NT2/D1 (cell line): ENCODE measurements at places on chromosomes 3 and 15.

DNA sequence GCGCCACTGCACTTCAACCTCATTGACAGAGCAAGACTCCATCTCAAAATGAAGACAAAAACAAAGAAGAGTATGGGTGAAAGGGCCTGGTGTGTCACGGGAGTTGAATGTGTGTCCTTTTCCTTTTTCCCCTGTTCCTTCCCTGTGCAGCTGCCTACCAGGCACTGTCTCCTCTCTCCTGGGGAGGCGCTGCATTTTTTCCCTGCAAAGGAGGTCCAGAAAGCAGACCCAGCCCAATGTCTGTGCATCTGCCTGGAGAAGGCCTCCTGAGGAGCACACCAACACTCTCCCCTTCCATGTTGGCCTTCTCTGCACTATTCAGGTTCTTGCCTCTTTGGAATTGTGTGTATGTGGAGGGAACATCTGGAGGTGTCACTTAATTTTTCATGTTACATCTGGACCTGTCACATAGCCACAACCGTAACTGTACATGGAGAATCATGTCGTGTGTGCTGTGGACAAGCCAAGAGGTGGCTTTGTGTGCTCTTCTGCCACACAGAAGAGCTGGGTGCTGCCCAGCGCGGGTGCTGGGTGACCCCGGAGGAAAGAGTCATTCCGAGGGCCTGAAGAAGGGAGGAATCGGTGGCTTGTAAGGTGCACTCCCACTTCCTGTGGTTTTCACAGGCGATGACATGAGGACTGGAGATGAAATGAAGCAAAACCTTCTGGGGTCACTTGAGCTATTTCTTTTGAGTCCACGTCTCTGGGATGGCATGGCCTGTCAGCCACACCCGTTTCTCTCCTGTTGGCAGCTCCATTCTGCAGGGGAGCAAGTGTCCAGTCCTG lies 46.5 kb upstream of the CGNL1 start:
- DNase-seq, result no peak

DNA sequence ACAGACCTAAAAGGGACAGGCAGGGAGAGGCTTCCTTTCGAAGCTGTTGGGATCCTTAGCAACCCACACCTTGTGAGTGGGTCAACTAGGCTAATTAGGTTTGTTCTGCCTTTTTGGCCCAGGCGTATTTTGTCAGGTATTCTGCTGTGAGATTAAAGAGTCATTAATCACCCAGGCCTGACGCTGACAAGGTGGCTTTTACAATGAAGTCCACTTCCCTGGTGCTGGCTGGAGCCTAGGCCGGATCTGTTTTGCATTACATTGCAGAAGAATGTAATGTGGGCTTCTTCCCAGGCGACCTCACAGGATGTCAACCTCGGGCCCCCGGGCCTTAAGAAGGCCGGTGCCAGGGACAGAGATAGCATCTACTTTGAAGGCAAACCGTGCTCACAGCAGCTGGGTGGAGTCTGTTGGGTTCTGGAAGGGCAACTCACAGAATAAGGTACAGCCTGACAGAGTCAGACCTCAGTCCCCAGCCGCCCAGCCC lies 76.9 kb downstream of the HES1 start:
- peak; percentile 96 for DNase-seq

- DNase-seq, result no peak
Observed at GRCh38 chr3:130926504-130926903, 32.6 kb downstream of the ATP2C1 start.

- peak; percentile 65 for DNase-seq
Observed at GRCh38 chr3:46892285-46893145, 15.0 kb downstream of the PTH1R start.

DNA sequence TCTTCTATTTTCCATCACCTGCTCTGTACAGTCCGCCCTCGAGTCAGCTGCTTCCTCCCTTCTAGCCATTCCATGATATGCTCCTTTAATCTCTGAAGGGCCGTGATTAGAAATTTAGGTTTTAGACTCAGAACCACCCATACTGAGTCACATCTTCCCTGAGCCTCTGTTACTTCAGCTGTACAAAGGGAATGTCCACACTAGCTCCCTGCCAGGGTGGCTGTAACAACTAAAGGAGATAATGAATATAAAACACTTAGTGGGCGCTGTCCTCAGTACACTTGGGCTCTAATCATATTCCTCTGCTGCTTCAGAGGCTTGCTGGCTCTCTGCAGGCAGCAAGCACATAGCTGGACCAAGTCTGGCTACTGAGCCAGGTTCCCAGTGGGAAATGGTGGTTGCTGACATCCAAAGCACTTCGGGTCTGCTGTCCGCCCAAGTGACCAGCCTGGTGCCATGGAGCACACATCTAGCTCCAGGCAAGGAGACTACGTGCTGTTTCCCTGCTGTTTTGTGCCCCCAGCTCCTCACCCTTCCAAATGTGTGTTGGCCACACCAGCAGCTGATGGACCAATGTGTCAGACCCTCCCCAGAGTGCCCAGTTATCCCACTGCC lies 901 bp upstream of the CHST14 start:
- no peak for DNase-seq

DNA sequence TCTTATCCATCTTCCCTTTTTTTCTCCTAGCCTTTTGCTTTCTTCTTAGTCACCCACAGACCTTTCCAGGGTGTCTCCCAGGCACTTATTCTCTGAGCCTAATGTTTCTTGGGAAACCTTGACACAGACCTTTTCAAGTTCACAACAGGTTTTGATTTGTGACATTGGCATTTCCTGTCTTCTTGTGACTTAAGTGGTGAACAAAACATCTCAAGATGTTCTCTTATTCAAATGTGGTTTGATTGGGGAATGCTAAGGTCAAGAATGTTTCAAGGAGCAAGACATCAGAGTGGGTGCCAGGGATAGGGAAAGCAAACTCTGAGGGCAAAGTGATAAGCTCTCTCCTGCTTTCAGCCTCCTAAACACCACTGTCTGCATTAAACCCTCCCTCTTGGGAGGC lies 68.2 kb upstream of the GSK3B start:
- DNase-seq, result no peak

DNA sequence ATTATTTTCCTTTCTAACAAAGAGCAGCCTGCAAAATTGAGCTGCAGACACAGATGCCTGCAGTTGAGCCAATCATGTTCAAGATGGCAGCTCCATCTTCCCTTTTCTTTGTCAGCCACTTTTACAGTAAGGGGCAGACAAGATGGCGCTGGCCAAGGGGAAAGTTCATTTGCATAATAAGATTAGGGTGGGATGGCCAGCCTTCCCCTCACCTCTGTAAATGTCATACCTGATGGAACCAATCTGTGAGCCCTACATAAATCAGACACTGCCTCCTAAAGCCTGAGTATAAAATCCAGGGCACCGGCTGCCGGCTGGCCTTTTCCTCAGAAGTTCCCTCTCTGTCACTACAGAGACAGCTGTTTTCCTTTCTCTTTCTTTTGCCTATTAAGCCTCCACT lies 15.8 kb downstream of the PATL2 start:
- DNase-seq, result no peak

- no peak for DNase-seq
Observed at GRCh38 chr15:44883199-44883877, 73.1 kb upstream of the TERB2 start.

DNA sequence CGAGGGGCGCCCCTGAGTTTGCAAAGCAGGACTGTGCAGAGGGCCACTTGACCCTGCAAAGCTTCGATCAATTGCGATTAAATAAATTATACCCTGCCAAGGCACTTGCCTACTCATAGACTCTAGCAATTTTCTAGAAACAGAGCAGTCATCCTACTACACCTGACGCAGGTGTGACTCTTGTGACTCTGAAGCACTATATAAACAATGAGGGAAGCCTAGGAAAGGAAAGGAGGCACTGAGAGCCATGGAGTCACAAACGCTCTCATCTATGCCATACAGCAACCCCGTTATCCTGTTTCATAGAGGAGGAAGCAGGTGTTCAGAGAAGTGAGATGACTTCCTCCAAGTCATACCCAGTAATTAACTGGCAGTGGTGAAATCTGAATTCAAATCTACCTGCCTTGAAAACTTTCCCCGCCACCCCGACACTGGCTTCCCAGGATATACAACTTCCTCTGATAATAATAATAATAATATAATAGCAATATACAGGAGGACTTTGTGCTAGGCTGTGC lies 14.4 kb downstream of the ARHGEF3 start:
- no peak for DNase-seq

DNA sequence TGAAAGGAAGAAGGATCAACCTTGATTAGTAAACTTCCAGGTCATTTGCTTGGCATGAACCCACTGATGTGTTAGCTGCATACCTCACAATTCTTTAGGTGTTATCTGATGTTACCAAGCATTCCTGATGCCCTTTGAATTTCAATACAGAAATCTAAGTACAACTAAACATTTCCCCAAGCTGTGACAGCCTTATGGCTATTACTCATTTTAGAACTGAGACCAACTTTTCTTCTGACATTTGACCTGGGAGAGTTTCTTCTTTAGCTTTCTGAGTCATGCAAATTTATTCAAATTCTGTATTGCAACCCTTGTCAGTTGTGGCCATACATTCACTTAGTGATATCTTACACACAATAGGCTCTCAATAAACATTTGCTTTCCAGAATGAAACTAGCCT lies 124.3 kb downstream of the TIGIT start:
- DNase-seq, result no peak

DNA sequence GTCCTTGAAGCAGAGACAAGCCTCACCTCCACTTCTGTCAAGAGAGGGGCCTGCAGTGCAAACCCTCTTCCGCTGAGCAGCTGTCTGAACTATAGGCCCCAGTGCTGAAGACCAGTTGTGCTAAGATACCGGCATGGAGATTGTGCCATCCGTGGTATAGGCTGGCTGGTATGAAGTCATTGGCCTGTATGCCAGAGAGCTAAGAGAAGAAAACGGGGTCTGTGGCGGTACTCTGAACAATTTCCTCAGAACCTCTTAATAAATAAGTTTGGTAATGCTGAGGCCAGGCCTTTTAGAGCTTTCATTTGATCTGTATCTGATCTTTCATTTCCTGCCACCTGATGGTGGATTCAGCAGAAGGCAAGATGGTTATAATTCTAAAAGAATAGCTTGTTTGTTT lies 123.0 kb downstream of the LRIG1 start:
- DNase-seq, result no peak

DNA sequence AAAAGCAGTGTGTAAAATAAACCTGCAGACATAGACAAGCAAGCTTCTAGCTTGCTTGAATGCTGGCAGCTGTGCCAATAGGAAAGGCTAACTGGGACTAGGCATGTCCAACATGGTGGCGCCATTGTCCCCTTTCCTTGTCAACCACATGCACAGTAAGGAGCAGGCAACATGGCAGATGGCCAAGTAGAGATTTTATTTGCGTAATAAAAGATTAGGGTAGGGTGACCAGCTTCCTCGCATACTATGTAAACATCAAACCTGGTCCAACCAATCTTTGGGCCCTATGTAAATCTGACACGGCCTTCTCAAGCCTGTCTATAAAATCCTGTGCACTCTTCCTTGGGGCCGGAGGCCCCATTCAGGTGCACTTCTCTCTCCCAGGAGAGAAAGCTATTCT lies 575.4 kb upstream of the GOLIM4 start:
- DNase-seq, result no peak

GRCh38 chr3:51538459-51539290 lies at the start of gene RAD54L2:
TSS of gene RAD54L2 (plus strand) at chr3:51538719. CDS start at chr3:51590421, 51,702 bp downstream.
- DNase-seq, result peak; percentile 76

GRCh38 chr3:15860014-15860934 lies 62.5 kb upstream of the ANKRD28 start:
- DNase-seq, result peak; percentile 18

GRCh38 chr15:95760508-95760907 lies 570.0 kb upstream of the NR2F2 start:
- peak; percentile 57 for DNase-seq

DNA sequence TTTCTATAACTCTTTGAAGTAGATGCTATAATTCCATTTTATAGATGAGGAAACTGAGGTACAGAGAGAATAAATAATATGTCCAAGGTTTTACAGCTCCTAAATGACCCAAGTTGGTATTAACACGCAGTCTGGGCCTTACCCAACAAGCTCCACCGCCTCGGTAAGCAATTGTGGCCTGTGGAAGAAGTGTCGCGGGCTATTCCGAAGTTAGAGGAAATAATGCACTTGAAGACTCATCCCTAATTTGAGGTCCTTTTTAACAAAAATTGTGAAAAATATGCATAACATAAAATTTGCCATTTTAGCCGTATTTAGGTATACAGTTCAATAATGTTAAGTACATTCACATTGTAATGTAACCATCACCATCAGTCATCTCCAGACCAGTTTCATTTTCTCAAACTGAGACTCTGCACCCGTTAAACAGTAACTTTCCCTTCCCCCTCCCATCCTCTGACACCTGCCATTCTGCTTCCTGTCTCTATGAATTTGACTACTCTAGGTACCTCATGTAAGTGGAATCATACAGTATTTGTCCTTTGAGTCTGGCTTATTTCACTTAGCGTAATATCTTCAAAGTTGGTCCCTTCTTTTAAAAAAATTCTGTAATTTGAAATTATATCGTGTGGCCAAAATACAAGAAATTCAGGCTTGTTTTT lies 18.2 kb downstream of the IDH3A start:
- no peak for DNase-seq

DNA sequence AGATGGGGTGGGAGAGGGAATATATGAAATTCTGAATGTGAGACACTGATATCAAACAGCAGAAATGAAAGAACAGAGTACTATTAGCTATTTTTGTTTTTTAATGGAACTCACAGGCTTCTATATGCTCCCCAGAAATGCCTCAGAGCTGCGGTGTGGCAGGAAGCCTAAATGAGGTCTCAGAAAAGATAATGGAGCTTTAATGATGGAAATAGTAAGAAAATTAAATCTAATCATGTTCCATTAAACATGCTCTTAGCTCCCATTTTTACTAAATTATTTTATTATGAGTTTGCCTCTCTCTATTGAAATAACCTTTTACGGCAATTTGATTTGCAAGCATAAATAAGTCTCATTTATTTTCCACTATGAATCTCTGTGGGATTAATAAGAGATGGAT lies 378.9 kb downstream of the ULK4 start:
- DNase-seq, result no peak

GRCh38 chr3:94095111-94095510 lies 32.2 kb downstream of the NSUN3 start:
- DNase-seq, result no peak

DNA sequence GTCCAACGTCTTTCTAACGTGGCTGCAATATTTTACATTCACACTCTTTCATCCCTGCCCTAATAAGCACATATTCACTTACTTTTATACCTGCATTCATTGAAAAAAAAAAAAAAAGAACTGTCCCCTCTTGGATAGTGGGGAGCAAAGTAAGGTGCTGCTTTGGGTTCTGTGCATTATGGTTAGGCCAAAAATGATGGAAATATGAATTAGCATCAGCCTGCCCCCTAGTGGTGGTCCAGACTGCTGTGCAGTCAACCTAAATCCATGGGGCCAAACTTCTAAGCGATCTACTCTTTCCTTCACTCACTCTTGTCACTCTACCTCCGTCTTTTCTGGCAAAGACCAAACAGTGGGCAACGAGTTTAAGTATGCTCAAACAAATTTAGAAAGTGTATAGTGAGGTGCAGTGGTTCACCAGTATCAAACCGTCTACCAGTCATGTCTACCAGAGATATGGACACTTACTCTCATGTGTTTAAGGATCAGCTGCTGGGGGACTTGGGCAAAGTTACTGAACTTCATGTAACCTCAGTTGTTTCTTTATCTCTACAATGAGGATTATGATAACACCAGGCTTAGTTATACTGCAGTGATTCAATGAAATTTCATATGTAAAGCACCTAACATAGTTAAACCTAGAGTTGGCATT lies 61.5 kb upstream of the GRM7 start:
- DNase-seq, result peak; percentile 11
